ENCODE measurements at places on chromosomes 2 and 18. TPM values are rescaled to one million over a fixed set of nuclear protein-coding genes. Genes with fewer than 3 reads are reported as not detected.

- no peak for DNase-seq
Measured at GRCh38 chr18:54075689-54076088, 148.8 kb downstream of the MBD2 start.

DNA sequence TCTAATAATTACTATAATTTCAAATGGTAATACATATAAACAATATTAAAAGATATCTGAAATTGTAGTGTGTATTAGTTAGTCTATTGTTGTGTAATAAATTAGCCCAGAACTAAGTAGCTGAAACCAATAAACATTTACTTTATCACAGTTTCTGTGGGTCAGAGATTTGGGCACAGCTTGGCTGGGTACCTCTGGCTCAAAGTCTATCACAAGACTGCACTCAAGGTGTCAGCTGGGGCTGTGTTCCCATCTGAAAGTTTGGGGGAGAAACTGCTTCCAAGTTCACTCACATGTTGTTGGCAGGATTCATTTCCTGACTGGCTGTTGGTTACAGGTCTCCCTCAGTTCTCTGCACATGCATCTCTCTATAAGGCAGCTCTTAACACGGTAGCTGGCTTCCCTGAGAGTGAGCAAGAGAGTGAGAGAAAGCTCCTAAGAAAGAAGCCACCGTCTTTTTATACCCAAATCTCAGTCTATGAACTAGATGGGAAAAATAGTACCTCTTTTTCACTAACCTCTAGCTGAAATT, 25.6 kb upstream of the WIPF1 start:
- DNase-seq: no peak

- DNase-seq: no peak
Measured at GRCh38 chr18:26655525-26656430, 107.4 kb upstream of the KCTD1 start.

DNA sequence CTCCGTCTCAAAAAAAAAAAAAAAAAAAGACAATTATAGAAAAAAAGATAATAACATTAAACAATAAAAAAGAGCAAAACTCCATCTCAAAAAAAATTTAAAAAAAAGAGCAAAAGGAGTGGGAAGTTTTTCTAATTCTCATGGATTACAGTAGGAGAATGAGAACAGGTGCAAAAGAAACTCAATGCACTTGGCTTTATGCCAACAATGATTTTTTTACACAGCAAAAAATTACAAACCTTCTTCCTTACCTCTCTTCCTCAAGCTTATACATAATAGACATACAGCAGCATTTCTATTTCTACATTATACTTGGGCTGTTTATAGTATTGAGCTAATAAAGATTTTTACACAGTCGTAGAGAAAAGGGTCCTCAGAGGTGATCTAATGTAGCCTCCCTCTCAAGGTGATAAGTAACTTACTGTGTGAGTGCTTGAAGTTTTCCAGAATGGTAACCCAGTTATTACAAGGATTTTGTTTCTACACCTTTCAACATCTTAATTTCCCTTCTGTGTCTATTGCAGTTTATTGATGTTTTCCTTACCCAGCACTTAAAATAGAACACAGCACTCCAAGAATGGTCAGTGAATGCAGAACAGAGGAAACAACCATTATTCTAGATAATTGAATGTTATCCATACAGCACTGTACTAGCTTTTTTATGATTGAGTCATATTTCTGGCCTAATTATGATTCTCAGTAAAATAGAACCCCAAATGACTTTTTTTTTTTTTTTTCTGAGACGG, 34.9 kb upstream of the RNF138 start:
- no peak for DNase-seq

LRP2 gene
- 0.14 TPM for total RNA-seq

LRRTM4 gene
- not detected for total RNA-seq

GRCh38 chr2:30148850-30149249, 2.0 kb downstream of the YPEL5 start:
- DNase-seq: no peak

DNA sequence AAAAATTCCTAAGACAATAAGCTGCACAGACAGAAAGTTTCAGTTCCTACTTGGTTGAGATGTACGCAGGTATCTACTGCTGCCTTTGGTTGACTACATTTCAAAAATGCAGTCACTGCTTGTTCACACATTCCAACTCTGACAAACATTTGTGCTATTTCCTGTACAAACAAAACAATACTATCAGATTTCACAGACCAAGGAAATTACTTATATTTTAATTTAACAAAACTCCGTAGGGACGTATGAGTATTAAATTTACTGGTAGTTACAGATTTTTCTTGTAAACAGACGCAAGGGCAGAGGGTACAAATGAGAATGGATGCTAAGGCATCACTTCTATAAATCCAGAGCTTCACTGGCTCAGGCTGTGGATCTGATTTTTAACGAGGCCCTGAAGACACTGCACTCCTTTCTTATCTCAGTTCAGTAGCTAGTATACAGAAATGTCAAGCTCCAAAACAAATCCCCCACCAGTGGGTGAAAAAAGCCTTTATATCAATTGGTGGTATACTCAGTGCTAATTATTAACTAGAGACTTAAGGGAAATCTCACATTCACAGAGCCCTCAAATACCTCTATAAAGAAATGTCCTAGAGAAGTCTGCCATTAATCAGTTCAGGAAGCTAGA, 31.7 kb upstream of the TTC32 start:
- DNase-seq: no peak

- no peak for DNase-seq
Measured at GRCh38 chr2:206218796-206219499, 55.5 kb upstream of the ZDBF2 start.

LOXL3 gene
- total RNA-seq: 24.9 TPM

CAD gene
- 25.0 TPM for total RNA-seq

DNA sequence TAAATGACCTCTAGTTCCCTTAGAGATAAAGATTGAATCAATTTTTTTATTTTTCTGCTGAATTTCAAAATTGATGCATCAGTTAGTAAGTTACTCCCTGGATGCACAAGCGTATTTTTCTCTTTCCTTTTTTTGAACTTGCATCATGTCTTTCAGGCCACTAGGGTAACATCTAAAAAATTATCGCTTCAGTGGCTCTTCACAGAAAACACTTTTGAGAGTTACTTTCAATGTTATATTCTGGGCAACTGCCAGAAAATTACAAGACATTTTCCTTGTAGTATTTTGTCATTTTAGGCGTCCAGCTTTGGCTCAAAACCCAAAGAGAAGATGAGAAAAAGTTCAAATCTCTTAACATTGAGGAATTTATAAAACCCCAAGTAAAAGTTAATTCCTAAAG, 59.8 kb downstream of the DSEL start:
- DNase-seq: no peak

TWIST2 gene
- total RNA-seq: 62.1 TPM

DNA sequence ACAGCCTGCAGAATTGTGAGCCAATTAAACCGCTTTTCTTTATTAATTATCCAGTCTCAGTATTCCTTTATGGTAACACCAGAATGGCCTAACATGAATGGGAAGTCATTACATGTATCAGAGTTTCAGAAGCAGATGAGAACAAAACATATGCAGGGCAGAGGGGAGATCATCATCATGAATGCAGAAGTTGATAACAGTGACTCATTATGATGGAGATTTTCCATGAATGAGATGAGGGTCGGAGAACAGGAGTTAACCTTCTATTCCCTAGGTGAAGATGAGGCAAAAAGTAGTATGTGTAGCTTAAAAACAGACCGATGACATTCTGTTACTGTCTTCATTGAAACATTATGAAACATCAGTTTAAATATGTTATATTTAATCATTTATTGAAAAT, 59.5 kb upstream of the PPM1B start:
- no peak for DNase-seq

DNA sequence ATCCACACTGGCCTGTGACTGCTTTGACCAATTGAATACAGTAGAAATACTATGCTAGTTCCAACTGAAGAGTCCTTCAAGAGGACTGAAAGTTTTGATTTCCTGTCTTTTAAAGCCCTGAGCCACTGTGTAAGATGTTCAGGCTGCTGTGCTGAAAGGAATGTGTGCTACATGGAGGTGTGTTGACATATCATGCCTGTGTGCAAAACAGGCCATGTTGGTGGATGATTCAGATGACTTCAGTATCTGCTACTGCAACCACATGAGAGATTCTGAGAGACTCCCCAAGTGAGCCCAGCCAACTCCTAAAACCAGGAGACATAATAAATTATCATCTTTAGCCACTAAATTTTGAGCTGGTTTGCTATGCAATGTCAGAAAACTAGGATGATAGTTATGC, 662.9 kb downstream of the ZEB2 start:
- no peak for DNase-seq

CYS1 gene
- 13.5 TPM for total RNA-seq

DNA sequence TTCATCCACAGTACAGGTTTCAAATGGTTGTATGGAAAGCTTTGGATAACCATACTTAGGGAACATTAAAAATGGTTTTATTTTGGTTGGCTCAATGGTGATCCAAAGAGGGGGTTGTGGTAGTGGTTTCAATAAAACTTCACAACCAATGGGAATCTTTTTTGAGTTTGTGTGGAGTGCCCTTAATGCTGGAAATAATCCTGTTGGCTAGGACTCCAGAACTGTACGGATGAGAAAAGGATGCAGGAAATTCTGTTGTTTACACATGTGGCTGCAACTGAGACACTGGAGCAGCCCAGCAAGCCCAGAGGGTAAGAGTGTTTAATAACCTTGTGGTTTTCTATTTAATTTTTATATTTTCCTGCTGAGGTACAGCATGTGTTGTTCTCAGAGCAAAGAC, at the start of gene CCDC102B:
CCDC102B (plus strand) TSS at position 210 of the 400 bp plus-strand sequence. CDS start 38,684 bp downstream, outside the sequence.
- DNase-seq: no peak

DNA sequence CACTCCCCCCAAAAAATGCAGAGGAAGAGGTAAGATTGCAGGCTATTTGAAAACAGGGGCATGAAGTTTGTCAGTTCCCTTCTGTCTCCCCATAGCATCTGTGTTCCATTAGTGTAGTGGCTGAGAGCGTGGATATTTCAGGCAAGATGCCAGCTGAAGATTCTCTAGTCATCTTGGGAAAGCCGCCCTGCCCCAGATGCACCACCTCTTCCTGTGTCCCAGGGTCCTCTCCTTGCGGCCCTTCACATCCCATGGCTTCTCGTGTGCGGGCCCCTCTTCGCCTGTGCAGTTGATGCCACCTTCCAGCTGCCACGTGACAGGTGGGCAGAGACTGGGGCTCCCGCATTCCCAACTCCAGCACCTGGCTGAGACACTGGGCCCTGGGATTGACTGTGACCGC, 16.1 kb downstream of the TMEM127 start:
- no peak for DNase-seq

DNA sequence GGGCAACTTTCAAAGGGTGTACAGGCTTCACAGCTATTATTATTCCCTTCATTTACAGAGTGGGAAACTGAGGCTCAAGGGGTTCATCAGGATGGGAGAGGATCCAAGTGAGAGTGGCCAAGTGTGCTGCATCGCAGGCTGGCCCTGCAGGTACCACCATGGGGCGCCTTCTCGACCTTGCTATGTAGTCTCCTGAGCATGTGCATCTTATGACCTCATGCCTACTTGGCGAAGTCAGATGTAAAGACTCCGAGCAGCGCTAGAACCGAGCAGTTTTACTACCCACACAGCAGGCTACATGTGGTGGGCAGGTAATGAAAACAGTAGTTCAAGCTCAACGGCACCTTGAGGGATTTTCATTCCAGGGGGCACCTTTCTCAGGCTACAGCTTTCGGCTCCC, 42.0 kb downstream of the TFCP2L1 start:
- no peak for DNase-seq

- no peak for DNase-seq
Measured at GRCh38 chr2:171160956-171161740, 455 bp upstream of the TLK1 start.

- no peak for DNase-seq
Measured at GRCh38 chr2:110712737-110713136, 19.6 kb upstream of the ACOXL start.

DNA sequence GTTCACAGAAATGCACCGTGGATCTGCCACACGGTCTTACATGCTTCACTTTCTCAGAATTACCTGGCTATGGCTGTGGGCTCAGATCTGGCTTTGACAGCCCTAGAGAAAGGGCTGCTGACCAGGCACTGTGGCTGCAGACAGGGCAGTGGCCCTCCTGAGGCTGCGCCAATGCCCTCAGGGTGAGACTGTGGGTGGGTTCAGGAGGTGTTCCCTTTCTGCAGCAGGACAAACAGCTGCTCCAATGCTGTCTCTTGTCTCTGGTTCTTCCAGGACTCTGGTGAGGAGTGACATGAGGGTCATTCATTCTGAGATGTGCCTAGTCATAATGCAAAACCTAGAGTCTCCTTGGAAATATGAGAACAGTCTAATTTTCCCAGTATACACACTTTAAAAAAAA, 90.5 kb upstream of the SMIM21 start:
- DNase-seq: no peak

DNA sequence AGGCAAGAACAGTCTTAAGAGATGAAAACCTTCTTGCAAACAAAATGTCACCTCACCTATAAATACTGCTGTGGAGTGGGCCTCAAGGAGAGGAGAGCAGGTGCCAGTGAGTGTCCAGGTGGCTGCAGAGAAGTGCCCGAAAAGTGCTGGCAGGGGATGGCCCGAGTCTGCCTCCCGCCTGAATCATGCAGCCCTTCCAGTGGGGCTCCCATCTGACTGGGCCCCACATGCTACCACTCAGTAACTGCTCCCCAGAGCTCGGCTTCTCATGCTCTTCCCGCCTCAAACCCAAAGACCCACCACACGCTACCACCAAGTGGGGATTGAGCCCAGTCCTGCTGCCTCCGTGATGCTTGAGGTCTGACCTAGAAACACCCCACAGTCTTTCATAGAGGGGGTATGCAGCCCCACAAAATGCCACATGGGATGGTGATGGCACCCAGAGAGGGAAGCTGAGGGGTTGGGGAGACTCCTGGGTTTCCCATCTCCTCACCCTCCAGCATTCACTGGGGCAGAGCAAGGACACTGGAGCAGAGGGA, 7.4 kb downstream of the HS6ST1 start:
- no peak for DNase-seq

DNA sequence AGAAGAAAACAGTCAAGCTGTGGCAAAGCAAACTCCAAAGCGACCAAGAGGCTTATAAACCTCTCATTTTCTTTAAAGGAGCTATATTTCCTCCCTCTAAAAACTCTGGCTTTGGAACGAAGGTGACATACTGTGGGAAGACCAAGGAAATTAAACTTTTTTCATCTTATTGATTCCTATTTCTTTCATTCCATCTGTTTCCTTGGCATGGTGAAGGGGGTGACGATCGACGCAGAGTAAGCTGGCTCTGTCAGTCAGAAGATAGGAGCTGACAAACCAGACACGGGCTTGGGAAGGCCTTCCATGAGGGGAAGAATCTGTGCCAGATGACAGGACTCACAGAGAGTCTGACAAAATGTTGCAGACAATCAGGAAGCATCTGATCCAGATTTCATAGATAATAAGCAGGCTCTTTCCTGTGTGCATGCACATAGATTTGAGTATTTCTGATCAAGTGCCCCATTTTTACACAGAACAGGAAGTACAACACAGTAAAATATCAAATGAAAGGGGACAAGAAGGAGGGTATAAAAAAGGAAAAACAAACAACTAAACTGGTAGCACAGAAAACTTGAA, 261.7 kb downstream of the SATB2 start:
- DNase-seq: no peak

EGR4 gene
- not detected for total RNA-seq

- no peak for DNase-seq
Measured at GRCh38 chr2:64214281-64215115, 70.3 kb upstream of the PELI1 start.

GRCh38 chr2:73084971-73085370, 13.5 kb upstream of the SFXN5 start:
- DNase-seq: no peak

IL36B gene
- total RNA-seq: not detected

CHAC2 gene
- 1.8 TPM for total RNA-seq

- no peak for DNase-seq
Measured at GRCh38 chr2:109209412-109209811, 80.4 kb downstream of the SH3RF3 start.

ONECUT2 gene
- total RNA-seq: not detected

ABCB11 gene
- total RNA-seq: not detected

GRCh38 chr18:2971741-2972552, 41.0 kb downstream of the LPIN2 start:
- DNase-seq: no peak

Data from thoracic aorta (tissue), 2 donors.